Pericardium fibroblast (primary cell): ENCODE measurements at places on chromosomes 5 and 9. TPM values are rescaled to one million over a fixed set of nuclear protein-coding genes. Genes with fewer than 3 reads are reported as not detected.

The DMRTA1 gene
- 0.12 and 0.17 TPM in 2 replicates for total RNA-seq

The CREB3 gene
- 50.4 and 62.5 TPM in 2 replicates for total RNA-seq

The LHX6 gene
- not detected in 2 replicates for total RNA-seq

The LMX1B gene
- not detected in 2 replicates for total RNA-seq

The FIBCD1 gene
- total RNA-seq, result 1.4 TPM in 2 replicates

The OTP gene
- not detected in 2 replicates for total RNA-seq

The ESM1 gene
- 1.3 TPM in 1 of 2 replicates, not detected in the other for total RNA-seq

The CCDC152 gene
- total RNA-seq, result 1.3 and 3.2 TPM in 2 replicates

The SPINK6 gene
- not detected in 2 replicates for total RNA-seq

The PCDHGA4 gene
- total RNA-seq, result 2.8 and 3.9 TPM in 2 replicates

The YIPF5 gene
- total RNA-seq, result 67.7 and 68.5 TPM in 2 replicates
